SK-N-DZ (cell line): ENCODE measurements at places on chromosomes 13 and 19.

- peak; percentile 29 for DNase-seq
These were observed 1.6 kb downstream of the DACT3 start for GRCh38 chr19:46659151-46660007.

- peak; percentile 84 for DNase-seq
These were observed 870 bp downstream of the ZNF44 start for GRCh38 chr19:12293777-12294248.

- DNase-seq: no peak
These were observed 195.2 kb downstream of the KLF12 start for GRCh38 chr13:73939071-73939380.

DNA sequence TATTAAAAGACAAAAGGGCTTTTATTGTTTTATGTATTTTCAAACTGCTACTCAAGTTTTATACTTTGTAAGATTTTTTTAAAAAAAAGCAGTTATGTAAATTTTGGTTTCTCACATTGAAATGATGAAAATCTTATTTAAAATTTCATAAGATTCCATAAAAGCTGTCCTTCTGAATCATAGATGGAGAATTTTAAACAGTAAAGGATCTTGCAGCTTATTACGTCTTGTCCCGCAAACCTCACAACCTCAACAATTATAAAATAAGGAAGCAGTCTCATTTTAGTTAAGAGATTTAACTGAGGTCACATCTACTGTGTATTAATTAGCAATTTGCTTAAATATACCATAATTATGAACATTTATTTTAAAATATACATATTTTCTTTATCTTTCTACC lies 581.0 kb upstream of the SPRY2 start:
- no peak for DNase-seq

DNA sequence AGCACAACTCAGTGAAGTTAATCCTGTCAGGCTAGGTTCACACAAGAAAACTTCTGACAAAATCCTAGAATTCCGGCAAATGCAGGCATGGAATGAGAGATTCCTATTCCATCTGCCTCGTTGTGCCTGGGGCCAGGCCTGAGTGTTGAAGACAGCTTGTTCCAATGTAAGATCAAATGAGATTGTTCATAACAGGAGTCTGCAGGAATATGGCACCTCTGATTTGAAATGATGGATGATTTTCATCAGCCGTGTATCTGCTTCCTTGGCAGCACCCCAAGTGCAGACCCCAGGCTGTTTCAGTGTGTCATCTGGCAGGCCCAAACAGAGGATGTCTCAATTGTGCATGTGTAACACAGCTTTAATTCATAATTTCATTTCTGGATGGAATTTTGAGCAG lies 35.3 kb upstream of the SACS start:
- DNase-seq: peak; percentile 80

DNA sequence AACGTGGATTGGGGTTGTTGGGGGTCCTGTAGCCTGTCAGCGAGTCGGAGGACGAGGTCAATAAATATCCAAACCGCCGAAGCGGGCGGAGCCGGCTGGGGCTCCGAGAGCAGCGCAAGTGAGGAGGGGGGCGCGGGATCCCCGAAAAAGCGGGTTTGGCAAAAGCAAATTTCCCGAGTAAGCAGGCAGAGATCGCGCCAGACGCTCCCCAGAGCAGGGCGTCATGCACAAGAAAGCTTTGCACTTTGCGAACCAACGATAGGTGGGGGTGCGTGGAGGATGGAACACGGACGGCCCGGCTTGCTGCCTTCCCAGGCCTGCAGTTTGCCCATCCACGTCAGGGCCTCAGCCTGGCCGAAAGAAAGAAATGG lies 754 bp upstream of the SIX5 start:
- no peak for DNase-seq

DNA sequence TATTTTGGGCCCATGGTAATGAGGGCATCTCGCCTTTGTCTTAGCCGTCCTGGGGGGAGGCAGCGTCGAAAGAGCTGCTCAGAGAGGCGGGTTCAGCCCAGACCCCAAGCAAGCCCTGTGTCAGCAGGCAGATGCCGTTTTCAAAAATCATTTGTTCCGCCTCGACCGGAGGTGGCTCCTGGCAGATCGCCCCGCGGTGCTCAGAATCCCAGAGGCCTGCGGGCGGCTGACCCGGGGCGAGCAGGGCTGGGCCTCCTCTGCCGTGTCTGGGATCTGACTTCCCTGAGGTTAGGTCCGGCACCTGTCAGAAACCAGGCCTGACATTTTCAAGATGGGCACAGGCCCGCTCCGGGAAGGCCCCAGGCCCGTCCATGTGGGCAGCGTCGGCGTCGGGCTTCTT lies 36.1 kb downstream of the CRTC1 start:
- peak; percentile 42 for DNase-seq

- no peak for DNase-seq
These were observed 1357.9 kb downstream of the SLITRK5 start for GRCh38 chr13:89029062-89029461.

DNA sequence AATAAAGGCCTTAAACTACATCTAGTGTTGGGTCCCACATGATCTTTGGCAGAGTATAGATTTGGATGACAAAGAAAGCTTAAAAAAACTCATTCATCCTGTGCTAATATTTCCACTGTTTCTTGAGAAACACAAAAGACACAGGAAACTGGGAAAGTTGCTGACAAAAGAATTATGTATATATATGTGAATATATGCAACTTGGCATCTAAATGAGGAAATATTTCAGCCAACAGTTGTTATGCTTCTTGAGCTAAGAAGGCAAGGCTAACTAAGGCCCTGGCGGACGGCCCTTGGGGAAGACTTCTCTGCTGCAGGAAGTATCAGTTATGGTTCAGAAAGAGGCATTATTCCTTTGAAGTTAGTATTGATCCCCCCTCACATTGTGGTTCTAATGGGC lies 491.8 kb downstream of the DIAPH3 start:
- no peak for DNase-seq
